ENCODE measurements at places on chromosomes 2 and 18. TPM values are rescaled to one million over a fixed set of nuclear protein-coding genes. Genes with fewer than 3 reads are reported as not detected.

COL3A1 gene
- total RNA-seq, result not detected

TCF23 gene
- total RNA-seq, result not detected

EIPR1 gene
- 11.0 TPM for total RNA-seq

TFPI gene
- total RNA-seq, result 0.17 TPM

EIF2AK3 gene
- 37.0 TPM for total RNA-seq

PSMD14 gene
- total RNA-seq, result 17.1 TPM

UPP2 gene
- total RNA-seq, result not detected

SPIRE1 gene
- 1.4 TPM for total RNA-seq

OR6B2 gene
- total RNA-seq, result not detected

ITGB6 gene
- total RNA-seq, result not detected

KRCC1 gene
- 3.2 TPM for total RNA-seq

CYBRD1 gene
- 0.45 TPM for total RNA-seq

- DNase-seq, result no peak
These were observed 33.1 kb upstream of the REG3G start for GRCh38 chr2:78992451-78992806.

DNA sequence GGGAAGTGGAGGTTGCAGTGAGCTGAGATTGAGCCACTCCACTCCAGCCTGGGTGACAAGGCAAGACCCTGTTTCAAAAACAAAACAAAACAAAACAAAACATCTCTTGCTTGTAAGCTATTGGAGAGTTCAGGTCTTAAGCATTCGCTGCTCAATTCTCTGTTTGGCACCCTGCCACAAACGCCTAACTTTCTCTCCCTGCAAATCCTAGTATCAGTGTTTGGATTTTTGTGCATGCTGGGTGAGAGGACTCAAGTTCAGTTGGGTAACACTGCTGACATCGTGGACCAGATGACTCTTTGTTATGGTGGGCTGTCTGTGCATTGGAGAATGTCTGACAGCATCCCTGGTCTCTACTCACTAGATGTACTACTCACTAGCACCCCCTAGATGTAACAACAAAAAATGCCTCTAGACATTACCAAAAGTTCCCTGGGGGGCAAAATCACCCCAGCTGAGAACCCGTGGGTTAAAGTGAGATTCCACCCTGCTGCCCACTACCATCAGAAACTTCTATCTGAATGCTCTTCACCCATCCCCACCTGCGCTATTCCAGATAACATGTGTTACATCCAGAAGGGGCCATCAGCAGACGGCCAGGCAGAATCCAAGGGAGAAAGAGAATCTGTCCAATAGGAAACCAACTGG lies 50.9 kb downstream of the CACNB4 start:
- no peak for DNase-seq

- DNase-seq, result no peak
These were observed 66.1 kb downstream of the NAB1 start for GRCh38 chr2:190714958-190715357.

DNA sequence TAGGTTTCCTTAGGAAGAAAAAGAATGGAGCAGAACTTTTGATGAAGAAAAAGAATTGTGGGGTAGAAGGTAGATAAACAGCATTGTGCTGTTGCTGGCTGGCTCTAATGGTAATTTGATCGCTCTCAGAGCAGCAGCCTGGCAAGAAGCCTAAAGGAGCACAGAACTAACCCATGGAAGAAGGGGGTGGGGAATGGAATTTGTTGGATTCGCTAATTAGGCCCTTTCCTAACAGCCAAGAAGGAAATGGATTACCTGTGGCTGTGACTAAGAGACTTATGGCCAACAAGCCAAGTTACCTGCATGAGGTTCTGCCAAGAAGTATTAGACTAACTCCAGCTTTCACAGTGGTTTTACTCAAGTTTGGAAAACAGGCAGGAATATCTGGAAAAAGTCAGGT lies 210.6 kb downstream of the IKZF2 start:
- DNase-seq, result no peak

- DNase-seq, result no peak
These were observed 1506.8 kb upstream of the TMEFF2 start for GRCh38 chr2:193701484-193701883.

DNA sequence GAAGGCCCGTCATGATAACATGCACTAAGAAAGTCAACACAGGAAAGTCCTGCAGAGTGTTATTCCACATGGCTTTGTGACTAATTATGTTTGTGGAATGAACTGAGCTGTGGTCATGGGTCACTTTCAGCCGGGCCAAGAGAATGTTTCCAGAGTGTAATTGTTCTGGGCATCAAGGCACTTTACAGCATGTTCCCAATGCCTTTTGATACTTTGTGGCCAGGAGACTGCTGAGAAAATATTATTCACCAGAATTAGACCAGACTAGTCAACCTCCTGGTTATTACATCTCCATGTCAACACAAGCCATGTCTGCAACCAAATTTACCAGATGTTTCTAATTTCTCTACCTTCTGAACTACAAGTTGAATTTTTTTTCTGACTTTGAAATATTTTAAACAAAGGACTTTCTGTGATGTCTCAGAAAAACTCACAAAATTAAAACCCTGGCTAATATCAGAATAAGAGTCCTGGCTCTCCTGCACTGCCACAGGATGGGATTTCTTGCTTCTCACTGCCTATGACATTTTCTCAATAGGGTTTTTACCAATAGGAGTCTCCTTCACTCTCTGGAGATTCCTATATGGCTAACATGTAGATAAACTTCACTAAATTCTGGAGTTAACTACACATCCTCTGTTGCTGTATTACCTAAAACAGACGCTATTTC lies 90.6 kb upstream of the WDR75 start:
- no peak for DNase-seq

DNA sequence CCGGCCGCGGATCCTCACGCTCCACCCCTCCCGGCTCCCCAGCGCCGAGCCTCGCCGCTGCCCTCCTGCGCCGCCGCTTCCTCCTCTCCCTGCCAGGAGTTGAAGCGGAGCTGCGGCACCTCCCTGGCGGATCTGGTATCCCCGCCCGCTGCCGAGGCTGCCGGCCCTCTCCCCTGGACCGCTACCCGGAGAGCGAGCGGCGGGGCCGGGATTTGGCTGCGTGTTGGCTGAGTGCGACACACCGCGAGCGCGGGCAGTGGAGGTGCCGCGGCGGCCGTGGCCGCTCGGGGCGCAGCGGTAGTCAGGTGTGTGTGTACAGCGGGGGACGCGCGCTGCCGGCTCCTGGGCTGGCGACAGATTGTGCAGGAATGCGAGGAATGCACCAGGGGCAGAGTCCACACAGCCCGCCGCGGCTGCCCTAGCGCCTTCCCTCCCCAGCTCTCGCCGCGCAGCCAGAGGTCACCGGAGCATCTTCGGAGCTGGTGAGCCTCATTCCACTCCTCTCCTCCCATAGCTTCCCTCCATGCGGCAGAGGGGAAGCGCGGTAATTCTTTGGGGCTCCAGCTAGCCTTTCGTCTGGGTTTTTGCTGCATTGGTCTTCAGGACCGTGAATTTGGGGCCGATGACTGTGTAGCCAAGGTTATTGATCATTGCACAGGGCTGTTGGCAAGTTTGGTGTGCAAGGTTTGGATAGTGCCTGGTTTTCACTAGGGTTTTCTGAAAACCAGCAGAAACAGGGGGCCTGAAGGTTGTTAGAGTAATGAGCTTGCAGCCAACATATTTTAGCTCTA lies 1.3 kb downstream of the PKP4 start:
- DNase-seq, result peak; percentile 28

DNA sequence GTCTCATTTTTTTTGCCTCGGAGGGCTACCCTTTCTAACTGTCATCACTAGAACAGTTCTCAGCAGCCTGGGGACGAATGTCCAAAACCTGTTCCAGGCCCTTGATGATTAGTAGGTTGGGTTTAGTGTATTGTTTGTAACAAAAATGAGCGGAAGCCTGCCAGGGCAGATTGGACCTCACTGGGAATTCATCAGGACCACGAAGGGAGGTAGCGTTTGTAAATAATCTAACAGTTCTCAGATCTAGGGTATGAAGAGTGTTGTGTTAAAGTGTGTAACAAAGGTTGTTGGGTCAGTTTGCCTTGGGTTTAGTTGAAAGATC lies 799 bp downstream of the CEP68 start:
- DNase-seq, result no peak

DNA sequence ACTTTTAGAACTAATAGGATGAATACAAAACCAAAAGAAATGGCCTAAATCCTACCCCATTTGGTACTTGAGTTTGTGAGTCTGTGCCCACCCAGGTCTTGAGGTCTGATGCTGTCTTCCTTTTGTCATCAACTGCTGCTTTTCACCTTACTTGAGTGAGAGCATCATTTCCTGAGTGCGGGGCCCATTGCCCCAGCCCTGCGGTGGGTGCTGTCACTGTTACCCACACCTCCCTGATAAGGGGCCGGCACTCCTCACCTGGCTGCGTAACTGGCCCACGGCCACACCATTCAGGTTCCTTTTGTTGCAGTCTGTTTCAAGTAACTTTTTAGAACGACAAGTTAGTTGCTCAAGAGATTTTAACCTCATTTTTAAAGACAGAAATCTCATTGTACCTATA lies 25.3 kb downstream of the RAB12 start:
- no peak for DNase-seq

DNA sequence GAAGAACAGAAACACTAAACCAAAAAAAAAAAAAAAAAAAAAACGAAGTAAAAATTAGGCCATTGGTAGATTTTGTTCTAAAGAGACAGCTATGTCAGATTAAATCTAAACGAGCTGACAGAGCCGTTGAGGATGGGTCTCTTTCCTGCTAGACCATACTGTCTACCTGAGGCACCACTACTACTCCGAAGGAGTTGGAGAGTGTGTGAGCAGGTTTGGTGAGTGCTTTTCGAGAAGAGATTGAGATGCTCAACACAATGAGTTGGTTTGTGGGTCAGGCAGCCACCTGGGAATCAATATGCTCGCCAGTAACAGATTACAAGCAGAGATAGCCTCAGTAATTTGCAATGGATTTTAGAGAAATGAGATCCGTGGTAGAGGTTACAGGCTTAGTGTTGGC lies 281.5 kb upstream of the EPAS1 start:
- no peak for DNase-seq

DNA sequence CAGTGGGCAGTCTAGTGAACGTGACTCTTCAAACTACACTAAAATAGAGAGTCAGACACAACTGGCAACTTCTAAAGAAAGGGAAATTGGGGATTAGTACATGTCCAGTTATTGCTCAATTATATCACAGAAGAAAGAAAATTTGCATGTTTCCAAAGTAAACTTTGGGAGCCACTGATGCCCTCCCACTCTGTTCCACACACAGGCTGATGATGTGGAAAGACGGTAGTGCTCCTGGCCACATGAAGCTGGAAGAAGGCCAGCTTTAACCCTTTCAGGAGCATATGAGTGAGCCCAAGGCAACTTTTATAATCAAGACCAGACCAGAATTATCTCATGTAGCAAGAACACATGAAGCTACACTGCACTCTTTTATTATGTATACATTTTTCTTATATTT lies 141.0 kb downstream of the NR4A2 start:
- no peak for DNase-seq

DNA sequence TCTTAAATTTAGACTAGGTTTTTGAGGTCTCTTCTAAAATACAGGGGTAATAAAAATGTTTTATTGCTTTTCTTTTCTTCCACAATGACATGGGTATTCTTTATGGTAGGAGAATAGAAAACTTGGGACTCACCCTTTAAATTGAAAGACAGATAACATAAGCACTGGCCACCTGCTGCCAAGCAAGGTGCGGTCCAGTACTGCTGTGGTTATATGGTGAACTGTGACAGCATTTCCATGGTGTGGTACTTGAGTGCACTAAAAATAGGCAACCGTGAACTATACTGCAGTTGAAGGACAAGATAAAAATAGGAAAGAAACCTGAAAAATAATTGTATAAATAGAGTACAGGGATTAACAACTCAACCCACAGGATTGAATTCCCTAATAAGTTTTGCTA lies 54.4 kb upstream of the GRB14 start:
- DNase-seq, result no peak

DNA sequence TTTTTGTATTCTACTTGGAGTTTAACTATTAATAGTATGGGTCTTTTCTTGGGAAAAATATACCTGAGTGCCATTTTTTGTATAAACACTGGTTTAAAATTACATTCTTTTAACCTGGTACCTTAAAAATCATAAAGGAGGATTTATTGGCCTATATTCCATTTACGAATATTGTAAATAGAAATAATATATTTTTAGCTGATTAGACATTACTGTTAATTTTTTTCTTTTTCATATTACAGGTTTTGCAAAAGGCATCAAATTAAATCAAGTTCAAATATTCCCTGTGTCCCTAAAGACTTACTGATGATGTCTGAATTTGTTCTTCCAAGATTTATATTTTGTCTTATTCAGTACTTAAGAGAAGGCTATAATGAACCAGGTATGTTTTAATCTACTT lies 44.7 kb downstream of the UBR3 start:
- DNase-seq, result no peak

DNA sequence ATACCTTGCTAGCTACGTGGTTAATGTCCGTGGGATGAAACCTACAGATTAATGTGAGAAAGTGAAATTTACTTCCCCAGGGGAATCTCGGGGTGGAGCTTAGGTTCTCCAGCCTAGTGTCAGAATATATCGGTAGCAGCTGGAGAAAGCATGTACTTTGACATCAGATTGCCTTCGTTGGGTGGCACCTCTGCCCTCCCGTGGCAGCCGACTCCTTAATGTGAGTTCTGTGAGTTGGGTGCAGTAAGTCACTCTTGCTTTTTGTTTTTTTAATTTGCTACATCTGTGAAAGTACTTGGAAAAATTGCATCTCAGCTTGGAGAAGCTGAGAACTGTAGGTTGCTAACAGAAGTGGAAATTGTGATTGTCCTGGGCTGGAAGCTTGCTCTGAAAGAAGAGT lies 3.6 kb downstream of the KLF11 start:
- no peak for DNase-seq

- no peak for DNase-seq
These were observed 48.9 kb downstream of the COPS8 start for GRCh38 chr2:237134321-237135230.

- DNase-seq, result no peak
These were observed 73.6 kb downstream of the SPRED2 start for GRCh38 chr2:65358678-65359400.

DNA sequence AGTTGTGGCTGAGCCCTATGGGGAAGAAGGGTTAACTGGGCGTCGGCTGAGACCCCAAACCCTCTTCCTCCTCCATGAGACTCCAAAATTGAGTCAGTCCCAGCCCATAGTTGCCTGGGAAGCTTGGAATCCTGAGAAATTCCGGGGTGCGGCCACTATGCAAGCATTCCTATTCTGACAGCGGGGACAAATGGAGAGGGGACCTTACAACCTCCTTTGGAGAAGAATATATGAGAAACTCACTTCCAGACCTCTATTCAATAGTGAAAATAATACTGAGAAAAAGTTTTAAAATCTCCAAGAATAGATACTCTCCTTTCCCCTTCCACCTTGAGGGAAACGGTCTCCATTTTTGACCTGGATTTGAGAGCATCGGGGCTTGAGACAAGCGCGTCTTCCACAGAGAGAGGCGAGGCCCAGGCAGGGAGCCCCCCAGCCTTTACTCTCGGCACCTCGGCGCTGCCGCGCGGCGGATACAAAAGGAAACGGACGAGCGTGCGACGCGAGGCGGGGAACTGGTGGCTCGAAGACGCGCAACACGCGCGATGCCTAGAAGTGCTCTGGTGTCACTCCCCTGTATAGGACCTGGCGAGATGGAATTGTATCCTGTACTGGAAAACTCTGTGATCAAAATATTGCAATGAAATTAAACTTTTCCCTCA lies 11.1 kb downstream of the NR4A2 start:
- DNase-seq, result no peak
